ENCODE measurements at places on chromosomes 1 and 21.

DNA sequence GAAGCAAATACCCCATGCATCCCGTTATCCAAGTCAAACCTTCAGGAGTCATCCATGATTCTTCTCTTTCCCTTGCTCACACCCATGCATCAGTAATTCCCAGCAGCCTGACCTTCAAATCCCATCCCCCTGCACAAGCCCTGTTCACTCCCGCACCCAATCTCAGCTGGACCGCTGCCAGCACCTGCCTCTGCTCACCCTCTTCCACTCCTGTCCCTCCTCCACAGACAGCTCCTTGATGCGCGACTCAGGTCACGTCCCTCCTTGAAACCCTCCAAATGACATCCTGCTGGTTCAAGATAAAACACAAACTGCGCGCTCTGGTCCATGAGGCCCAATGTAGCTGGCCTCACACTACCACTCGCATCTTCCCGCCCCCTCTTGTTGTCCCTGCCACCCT is 43.4 kb upstream of the MPZL1 start:
- no peak for DNase-seq

DNA sequence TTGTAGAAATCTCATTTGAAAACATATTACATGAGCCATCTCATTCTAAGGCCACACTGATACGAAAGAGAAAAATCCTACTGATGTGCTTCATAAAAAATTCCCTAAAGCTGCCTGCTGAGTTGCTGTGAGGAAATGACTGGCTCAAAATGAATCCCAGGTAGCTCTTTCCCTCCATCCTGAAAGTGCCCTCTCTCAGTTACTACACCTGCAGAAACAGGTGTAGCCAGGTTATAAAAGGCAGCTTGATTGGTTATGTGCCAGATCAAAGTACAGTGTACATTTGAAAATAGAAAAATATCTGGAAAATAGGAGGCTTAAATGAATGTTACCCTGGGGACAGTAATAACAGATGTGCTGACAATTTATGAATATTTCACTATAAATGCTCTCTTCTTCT is 833.4 kb upstream of the ADGRL4 start:
- no peak for DNase-seq

- DNase-seq: no peak
These were observed 27.5 kb upstream of the PRKACB start for GRCh38 chr1:84116558-84116957.

DNA sequence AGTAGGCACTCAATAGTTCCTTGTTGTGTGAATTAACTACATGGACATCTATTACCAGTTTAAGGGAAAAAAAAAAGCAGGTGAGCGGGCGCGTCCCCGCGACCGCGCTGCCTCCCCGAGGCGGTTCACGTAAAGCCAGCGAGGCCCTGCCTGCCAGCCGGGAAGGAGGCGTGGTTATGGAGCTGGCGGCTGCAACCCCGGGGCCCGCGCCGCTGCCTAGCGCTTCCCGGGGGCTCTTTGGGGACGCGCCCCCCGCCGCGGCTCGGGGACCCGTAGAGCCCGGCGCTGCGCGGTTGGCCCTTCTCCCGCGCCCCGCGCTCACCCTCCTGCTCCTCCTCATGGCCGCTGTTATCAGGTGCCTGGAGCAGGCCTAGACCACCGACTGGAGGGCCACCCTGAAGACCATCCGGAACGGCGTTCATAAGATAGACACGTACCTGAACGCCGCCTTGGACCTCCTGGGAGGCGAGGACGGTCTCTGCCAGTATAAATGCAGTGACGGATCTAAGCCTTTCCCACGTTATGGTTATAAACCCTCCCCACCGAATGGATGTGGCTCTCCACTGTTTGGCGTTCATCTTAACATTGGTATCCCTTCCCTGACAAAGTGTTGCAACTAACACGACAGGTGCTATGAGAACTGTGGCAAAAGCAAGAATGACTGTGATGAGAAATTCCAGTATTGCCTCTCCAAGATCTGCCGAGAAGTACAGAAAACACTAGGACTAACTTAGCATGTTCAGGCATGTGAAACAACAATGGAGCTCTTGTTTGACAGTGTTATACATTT is 2.6 kb upstream of the CC2D1B start:
- no peak for DNase-seq

DNA sequence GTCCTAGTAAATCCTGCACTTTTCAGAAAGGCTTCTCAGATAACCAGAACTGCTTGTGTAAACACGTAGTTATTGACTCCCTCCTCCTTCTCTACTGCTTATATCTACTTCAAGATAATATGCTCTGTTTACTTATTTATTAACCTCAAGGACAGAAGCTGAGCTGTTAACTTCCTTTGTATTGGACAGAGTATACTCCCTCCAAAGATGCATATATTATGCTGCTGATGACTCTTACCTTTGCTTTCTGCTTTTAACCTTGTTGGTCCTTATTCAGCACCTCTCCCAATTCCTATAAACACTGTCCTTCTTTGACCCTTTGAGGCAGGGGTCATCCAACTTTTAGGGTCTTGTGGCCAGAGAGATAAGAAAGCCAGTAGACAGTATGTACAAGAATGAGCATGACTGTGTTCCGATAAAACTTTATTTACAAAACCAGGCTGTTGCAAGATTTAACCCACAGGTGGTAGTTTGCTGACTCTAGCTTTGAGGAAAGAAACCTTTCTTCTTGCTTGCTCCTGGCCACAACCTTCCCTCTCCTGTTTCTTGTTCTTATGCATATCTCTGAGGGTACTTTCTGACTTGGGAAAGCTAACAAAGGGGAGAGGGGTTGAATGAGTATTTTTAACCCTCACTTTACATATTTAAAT is 4.9 kb downstream of the TPM3 start:
- DNase-seq: no peak
